Upper lobe of left lung (tissue), 6 donors: ENCODE measurements at places on chromosomes 7 and 10. TPM values are rescaled to one million over a fixed set of nuclear protein-coding genes. Genes with fewer than 3 reads are reported as not detected.

ZNF467 gene
- total RNA-seq = 19.1 TPM

KCNH2 gene
- total RNA-seq = 2.9 TPM

DNA sequence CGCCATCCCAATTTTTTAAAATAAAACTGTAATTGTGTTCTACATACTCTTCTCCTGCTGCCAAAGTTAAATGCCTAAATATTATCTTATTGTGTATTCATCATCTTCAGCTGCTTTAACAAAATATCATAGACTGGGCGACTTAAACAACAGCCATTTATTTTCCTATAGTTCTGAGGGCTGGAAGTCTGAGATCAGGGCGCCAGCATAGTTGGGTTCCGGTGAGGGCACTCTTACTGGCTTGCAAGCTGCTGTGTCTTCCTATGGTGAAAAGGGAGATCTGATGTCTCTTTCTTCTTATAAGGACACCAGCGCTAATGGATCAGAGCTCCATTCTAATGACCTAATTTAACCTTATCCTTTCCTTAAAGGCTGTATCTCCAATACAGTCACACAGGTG lies 30.4 kb downstream of the CSTF2T start:
- DNase-seq = no peak

RBP3 gene
- not detected for total RNA-seq

DNA sequence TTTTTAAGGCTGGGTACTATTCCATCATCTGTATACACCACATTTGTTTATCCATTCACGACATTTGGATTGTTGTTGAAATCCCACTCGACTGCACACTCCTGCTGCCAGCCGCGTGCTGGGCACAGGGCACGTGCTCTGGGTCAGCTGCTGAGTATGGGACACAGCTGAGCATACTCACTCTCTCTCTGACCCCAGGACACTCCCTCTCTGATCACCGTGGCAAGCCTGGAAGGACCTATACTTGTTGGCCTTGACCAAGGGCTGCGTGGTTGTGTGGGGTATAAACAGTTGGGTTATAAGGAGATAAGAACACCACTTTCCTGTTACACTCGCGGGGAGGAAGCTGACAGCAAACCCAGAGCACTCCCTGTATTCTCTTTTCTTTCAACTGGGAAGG lies 153.0 kb upstream of the RHEB start:
- DNase-seq = peak; percentile 20

DNA sequence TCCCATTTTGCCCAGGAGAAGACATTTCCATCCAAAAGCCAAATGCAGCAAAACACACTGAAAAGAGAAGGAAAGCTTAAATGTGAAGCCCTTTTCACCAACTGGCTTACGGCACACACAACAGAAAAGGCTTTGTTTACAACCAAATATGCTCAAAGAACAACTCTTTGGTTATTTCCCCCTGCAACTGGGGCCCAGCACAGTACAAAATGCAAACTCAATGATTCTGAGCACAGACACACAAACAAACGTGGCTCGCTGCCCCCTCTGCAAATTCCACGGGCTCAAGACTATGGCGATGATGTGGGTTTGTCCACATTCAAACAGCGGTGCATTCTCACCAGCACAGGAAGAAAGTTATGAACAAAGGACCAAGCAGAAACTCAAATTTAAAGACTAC lies 5.3 kb downstream of the CPXM2 start:
- DNase-seq = no peak

DNA sequence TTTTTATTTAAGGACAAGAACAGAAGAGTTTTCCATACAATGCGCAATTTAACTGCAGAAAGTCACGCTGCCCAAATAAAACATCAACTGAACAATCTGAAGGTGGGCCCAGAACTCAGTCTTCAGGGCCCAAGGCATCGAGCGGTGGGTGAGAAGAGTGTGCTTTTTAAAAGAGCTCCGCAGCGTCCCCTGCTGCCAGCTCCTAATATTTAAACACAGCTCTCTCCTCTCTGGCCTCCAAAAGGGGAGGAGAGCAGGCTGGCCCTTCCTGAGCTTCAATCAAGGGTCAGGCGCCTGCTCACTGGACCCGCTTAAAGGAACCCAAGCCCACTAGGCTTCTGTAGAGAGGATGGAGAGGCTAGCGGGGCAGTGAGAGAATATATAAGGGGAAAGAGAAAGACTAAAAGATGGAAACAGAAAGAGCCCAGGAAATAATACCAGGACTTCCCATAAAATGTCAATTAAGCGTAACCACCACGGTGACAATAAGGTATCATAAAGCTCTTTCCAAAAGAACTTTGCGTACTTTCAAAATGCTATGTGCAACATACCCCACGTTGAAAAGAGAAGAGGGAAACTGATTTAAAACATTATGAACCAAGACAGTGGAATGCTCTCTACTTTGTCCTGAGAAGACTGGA lies 2.8 kb downstream of the FAM53B start:
- peak; percentile 89 for DNase-seq

- no peak for DNase-seq
Measured at GRCh38 chr10:14184841-14185315, 145.8 kb downstream of the FRMD4A start.

DNA sequence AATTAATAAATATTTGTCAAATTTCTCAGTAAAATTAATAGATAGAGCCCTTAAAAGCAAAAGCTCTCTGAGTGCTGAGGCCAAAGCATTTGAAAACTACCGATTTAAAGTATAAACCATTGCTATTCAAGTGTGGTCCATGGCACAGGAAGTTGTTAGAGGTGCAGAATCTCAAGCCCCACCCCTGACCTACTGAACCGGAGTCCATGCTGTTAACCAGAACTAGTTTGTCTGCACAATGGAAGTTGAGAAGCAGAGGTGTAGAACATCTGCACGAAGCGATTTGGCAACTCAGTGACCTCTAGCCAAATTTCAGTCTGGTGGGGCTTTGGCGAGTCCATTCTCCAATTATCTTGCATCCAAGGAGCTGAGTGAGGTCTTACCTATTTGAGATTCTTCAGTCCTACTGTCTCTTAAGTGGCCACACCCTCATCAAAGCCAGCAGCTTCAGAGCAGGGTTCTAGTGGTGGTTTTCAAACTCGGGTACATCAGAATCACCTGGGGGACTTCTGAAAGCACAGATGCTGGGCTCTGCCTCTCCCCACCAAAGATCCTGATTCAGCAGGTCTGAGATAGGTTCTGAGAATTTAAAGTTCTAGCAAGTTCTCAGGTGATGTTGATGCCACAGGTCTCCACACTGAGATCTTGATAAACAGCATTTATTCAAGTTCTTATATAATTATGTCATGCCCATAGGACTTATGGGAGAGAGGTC lies 96.8 kb upstream of the SAMD8 start:
- DNase-seq = no peak

DNA sequence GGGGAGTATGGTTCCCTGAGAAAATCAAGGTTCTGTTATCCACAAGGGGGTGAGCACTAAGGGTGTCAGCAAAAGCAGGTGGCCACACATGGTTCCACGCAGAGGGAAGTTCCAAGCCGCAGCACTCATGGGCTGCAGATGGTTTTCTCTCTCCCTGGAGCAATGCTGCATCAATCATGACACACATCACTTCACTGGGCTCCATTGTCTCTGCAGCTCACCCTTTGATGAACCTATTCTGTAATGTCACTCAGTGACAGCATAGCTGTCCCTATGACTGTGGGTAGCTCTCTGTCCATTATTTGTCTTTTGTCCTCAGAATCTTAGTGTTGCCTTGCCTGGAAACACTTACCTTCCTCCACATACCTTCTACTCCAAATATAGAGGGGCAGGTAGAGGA lies 34.8 kb downstream of the LRRC18 start:
- DNase-seq = no peak

DNA sequence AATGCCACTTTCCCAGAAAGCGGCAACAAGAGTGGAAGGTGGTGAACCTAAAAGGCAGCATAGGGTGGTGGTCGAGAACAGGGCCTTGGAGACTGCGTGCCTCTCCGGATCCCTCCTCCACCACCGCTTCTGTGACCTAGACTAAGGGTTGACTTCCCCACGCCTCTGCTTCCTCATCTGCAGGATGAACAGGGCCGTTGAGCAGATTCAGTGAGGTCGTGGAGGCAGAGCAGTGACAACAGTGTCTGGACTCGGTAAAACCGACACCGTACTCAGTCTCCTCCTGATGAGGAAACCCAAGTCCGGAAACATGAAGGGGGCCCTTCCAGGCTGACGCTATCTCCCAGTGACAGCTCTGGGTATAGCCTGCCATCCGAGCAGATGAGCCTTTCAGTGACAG lies 162.6 kb downstream of the CELF2 start:
- no peak for DNase-seq

ANXA8L1 gene
- 10.5 TPM for total RNA-seq

DNA sequence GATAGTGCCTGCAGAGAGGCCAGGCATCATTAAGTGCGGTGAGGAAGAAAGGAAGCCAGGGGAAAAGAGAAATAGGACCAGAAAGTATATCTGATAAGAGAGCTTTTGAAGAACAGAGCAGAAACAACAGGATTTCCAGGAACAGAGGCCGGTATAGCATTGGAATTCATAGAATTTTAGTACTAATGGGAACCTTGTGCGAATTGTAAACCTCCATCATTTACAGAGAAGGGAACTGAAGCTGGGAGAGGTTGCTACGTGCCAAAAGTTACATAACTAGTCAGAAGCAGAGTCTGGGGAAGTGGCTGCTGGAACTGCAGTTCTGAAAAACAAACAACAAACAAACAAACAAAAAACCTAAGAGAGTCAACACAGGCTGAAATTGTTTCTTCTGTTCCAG lies 5.4 kb upstream of the ZMYND11 start:
- no peak for DNase-seq

DNA sequence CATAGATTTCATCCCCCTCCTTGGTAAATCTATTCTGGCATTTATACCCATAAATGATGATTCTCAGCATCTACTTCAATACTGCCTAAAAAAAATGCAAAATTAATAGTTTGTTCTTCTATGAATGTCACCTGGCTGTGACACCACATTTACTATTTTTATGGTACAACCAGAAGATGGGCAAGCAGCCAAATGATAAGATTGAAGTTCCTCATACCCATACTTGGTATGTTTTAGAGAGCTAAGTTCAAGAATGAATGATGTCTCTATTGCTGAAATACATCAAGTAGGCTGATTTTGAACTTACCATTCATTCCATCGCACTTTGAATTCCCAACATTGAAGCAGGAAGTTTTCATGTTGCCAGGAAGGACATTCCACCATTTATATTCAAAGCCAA lies 134.2 kb downstream of the ELAPOR2 start:
- no peak for DNase-seq

TCAF1 gene
- 23.1 TPM for total RNA-seq

FKBP6 gene
- total RNA-seq = 0.30 TPM

DNA sequence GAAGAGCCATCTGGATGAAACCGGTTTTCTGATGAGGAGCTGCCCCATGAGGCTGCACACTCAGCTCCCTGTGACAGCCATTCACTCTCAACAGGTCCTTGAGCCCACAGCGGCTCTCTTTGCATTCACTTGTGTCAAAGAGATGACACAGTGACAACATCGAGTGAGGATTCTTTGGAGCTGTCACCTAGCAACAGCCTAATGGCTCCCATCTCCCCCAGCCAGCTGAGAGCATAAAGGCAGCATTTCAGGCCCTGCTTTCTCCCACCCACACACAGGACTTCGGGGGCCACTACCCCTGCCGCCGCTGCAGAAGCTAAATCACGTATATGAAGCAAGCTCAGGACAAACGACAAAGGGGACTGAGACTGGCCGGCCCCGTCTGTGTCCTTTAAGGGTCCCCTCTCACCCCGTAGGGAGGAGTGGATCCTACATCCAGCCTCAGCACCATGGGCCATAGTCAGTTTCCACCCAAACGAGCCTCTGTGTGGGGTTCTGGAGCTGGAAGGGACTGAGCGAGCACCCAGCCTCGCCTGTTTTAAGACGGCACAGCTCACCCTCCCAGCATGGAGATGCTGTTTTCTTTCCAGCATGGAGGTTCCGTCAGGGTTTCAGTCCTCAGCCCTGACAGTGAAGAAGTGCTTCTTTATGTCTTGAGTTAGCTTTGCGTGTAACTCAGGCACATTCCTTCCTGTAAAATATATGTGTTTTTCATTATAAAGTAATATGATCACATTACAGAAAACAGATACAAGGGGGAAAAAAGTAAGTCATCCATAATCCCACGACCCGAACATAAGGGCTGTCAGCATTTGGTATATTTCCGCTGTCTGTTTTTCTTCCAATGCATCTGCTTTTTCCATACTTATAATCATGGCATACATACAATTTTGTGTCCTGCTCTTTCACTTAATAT lies 4.9 kb downstream of the CPA4 start:
- no peak for DNase-seq

OR2A7 gene
- total RNA-seq = 8.1 TPM
